Aorta (tissue), 5 donors: ENCODE measurements at places on chromosomes 7 and 10. TPM values are rescaled to one million over a fixed set of nuclear protein-coding genes. Genes with fewer than 3 reads are reported as not detected.
A peak's percentile ranks its signal among the peaks of the same experiment; 100 is the strongest.

- no peak for DNase-seq
These were observed 103.6 kb downstream of the DYNC2I1 start for GRCh38 chr7:158959954-158960353.

DNA sequence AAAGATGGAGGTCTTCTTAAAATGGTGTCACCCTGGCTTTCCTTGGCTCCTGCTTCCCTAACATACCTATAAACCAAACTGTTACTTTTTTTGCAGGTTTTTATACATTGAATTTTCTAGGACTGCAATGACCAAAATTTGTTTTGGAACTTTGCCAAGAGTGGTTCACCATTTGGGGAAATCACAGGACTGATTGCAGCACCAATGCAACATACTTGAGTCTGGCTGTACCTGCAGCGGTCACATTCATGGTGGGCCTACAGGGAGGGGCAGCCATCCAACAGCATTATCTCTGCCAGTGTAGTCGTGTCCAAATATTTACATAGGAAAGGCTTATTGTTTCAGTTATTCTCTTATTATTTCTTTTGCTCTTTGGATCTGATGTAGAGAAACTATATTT, 69.0 kb downstream of the HACD1 start:
- no peak for DNase-seq

GRCh38 chr10:35412900-35413491, 76.7 kb downstream of the CCNY start:
- no peak for DNase-seq

GRCh38 chr10:48214716-48215485, 59.6 kb downstream of the FRMPD2 start:
- no peak for DNase-seq

- no peak for DNase-seq
These were observed 81.3 kb downstream of the PIP4K2A start for GRCh38 chr10:22633106-22633505.

DNA sequence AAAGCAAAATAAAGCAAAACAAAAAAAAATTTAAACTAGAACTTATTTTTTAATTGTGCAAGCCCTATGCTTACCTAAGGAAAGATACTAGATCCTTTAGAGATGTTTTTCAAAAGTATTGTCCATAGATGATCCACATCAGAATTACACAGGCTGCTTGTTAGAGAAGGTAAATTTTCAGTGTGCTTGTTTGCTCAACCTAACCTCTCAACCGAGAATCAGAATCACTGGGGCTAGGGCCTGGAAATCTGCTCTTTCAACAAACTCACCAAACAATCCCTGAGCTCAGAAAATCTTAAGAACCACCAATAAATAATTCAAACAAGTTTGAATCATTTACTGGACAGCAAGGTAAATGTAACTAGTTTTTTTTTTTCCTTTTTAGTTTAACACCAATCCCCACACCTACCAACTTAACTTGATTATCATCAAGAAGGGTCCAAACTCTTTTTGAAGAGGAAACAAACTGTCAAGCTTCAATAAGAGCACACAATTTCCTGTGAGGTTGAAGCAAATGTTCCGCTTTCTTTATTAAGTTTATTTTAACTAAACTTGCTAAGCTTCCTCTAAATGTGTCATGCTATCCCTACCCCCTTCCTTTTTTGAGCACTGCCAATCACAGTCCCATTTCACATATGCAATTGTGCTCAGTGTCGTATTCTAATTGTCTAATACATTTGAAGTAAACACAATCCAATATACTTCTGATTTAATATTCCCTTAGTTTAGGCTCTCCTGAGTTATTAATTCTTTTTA, 7.4 kb upstream of the TSPAN33 start:
- DNase-seq: no peak

GRCh38 chr7:127239814-127240213, 12.9 kb downstream of the GRM8 start:
- no peak for DNase-seq

- no peak for DNase-seq
These were observed 163.3 kb downstream of the GRID1 start for GRCh38 chr10:86203162-86203905.

- DNase-seq: no peak
These were observed 59.0 kb upstream of the GTF2I start for GRCh38 chr7:74598558-74598957.

GRCh38 chr7:96253441-96253840, 68.5 kb downstream of the SLC25A13 start:
- no peak for DNase-seq

DNA sequence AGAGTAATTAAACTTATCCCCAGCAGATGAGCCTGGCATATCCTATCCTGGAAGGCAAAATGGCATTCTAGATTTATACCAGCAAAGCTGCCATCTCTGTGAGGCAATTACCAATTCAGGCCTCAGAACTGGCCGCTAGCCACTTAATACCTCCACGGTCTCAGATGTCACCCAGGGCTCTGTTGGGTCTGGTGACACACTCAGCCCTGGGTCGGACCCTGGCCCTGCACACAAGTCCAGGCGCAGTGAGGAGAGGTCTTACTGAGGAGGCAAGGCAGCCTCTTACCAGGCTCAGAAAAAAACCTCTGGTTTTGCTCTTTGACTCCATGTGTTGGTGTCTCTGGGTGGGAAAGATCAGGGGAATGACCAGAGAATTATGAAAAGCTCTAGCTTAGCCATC, 186.6 kb downstream of the EMX2 start:
- DNase-seq: no peak

DNA sequence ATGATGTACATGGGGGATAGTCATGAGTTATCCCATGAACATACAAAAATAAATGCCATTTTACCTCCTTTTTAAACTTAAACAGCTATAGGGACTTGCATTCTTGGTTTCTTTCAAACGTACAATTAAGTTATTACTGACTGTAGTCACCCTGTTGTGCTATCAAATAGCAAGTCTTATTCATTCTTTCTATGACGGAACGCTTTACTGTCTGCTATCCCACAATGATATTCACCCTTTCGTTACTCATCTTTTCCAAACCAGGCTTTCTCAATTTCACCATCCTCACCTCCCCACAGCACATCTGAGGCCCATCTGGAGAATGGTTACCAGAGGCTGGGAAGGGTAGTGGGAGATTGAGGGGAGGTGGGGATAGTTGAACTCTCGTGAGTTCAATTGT, 218.8 kb downstream of the PHF14 start:
- no peak for DNase-seq

GRCh38 chr10:25048450-25048849, 32.0 kb downstream of the THNSL1 start:
- DNase-seq: no peak

- DNase-seq: no peak
These were observed 266.5 kb upstream of the NPY start for GRCh38 chr7:24017519-24017918.

DNA sequence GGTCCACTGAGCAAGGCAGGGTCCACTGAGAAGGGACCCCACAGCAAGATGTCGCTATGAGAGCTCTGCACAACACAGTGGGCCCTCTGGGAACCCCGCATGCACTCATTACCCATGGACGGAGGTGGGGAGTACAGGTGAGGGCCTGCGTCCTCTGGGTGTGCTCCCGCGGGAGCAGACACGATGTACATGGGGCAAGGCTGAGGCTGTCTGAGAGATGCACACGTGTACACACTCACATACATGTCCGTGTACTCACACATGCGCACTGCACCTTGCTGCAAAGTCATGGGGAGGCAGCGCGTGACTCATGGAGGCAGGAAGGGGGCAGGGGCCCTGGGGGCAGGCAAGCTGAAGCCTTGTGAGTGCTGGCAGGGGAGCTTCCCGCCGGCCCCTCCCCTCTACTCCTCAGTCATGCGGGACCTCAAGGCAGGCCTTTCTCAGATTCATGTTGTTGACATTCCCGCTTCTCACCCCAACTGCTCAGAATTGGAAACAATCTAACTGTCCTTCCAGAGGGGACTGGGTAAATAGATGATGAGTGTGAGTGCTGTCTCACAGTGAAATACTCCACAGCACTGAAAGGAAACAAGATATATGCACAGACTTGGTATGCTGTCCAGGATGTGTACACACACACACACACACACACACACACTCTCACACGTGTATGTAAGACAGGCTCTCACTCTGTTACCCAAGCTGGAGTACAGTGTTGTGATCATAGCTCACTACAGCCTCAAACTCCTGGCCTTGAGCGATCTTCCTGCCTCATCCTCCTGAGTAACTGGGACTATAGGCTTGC, 40.0 kb downstream of the GOLGA7B start:
- no peak for DNase-seq

DNA sequence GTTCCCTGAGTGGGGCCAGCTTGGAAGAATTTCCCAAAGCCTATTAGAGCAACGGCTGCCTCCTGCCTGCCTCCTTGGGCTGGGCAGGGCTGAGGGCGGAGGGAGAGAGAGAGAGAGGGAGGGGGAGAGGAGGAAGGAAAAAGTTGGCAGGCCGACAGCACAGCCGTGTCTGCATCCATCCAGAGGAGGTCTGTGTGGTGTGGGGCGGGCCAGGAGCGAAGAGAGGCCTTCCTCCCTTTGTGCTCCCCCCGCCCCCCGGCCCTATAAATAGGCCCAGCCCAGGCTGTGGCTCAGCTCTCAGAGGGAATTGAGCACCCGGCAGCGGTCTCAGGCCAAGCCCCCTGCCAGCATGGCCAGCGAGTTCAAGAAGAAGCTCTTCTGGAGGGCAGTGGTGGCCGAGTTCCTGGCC, at the start of gene AQP1:
Gene AQP1, plus strand, starts transcription at position 293 of the 409 bp plus-strand sequence. Its CDS starts 57 bp downstream, at position 350.
- peak; percentile 97 for DNase-seq

- DNase-seq: no peak
These were observed 58.7 kb upstream of the TFEC start for GRCh38 chr7:116089293-116089692.

GRCh38 chr7:149723082-149723767, 50.2 kb downstream of the ZNF467 start:
- DNase-seq: peak; percentile 31

DNA sequence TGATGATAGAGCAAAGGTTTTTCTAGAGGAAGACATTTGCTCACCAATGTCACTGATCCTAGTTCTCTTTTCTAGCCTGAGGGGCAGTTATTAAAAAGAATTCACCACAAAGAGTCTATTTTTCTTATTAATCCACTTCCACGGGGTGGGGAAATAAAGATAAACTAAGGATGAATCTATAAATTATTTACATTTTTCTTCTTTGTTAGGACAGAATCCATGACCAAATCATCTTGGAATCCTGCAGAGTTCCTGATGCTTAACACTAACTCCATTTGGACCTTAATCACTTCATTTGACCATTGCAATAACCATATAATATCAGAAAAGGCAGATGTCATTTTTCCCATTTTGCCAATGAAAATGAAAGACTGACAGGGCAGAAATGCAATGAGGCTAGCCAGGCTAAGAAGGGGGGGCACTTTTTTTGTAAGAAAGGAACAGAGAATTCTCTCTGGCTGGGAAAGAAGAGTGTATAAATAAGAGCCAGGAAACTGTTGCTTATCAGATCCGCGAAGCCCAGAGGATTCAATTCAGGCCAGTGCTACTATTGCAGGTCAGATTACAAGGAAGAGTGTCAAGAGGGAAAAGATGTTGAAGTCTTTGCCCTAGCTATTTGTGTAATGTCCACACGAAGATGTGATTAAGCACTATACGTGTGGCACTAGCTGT, 433.2 kb downstream of the TNS3 start:
- DNase-seq: no peak

- no peak for DNase-seq
These were observed 3.3 kb downstream of the MINPP1 start for GRCh38 chr10:87507879-87508483.

DNA sequence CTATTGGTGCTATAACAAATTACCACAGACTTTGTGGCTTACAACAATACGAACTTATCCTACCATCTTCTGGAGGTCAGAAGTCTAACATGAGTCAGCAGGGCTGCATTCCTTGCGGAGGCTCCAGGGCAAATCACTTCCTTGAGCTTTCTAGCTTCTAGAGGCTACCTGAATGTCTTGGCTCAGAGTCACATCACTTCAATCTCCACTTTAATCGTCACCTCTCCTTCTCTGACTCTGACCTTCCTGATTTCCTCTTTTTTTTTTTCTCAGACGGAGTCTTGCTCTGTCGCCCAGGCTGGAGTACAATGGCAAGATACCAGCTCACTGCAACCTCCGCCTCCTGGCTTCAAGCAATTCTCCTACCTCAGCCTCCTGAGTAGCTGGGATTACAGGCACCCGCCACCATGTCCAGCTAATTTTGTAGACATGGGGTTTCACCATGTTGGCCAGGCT, 44.6 kb upstream of the ANAPC16 start:
- no peak for DNase-seq

Gene CFAP43
- total RNA-seq: 0.27 TPM

Gene STRA8
- not detected for total RNA-seq

Gene ZNF488
- 0.12 TPM for total RNA-seq

Gene ANKRD30A
- total RNA-seq: not detected

Gene TFR2
- total RNA-seq: 0.45 TPM

Gene SAP25
- total RNA-seq: 7.5 TPM

Gene COL1A2
- total RNA-seq: 1,770 TPM

Gene MAGI2
- 25.5 TPM for total RNA-seq

Gene SMKR1
- total RNA-seq: not detected
